ENCODE measurements at places on chromosomes 2 and 18.

- DNase-seq = no peak
Measured at GRCh38 chr2:15168116-15168515, 393.0 kb downstream of the NBAS start.

GRCh38 chr2:37631698-37632097, 39.7 kb downstream of the CDC42EP3 start:
- DNase-seq = no peak

DNA sequence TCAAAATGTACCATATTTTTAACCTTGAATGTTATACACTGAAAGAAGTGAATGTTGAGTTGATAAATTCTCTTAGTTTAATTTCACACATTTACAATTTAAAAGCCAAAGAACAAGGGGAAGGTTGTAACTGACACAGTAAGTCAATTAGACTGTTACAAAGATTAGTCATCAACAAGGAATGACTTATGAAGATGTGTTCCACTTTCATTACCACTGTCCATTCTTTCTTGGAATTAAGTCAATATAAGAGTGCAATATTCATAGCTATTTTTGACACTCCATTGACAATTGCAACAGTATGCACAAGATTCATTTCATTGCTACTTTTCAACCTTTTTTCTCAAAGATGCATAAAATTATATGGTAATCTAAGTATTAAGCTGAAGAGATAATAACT, 291.3 kb downstream of the RIT2 start:
- no peak for DNase-seq

GRCh38 chr2:202290970-202291369, 25.4 kb downstream of the NOP58 start:
- DNase-seq = no peak

GRCh38 chr2:2410987-2411386, 79.9 kb upstream of the MYT1L start:
- DNase-seq = no peak

GRCh38 chr2:233002829-233003657, 10.0 kb downstream of the NGEF start:
- DNase-seq = no peak

DNA sequence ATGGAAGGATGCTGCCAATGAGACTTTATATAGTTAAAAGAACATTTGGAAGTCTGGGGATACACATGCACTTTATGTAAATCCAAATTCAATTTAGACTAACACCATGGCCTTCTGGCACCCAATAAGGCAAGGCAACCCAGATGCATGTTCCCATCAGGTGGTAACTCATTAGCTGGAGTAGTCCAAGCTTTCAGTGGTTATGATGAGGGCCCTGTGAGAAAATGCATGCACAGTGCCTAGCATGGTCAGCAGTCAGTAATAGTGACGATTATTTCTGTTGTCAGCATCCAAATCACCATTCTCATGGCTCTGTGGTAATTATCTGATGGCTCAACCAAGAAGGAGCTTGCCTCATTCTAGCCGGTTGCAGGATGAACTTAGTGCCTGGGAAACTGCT, 70.3 kb upstream of the CTLA4 start:
- no peak for DNase-seq

GRCh38 chr2:235935773-235936172, 232.4 kb downstream of the GBX2 start:
- DNase-seq = no peak

DNA sequence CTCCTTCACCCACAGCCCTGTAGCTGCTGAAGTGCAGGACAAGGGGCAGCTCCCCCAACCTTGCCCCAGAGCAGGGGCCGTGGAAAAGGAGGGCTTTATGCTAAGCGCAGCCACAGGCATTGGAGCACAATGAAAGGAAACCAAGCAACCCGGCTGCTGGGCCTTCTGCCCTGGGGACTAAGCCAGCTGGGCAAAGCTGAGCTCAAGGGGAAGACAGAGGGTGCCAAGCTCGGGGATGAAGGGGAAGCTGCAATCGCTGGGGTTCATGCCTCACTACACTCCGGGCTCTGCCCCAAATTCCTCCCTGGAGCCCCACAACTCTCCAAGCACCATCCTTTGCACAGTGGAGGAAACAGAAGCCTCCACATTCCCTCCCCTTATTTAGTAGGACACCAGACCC, 12.4 kb downstream of the SFXN5 start:
- no peak for DNase-seq

DNA sequence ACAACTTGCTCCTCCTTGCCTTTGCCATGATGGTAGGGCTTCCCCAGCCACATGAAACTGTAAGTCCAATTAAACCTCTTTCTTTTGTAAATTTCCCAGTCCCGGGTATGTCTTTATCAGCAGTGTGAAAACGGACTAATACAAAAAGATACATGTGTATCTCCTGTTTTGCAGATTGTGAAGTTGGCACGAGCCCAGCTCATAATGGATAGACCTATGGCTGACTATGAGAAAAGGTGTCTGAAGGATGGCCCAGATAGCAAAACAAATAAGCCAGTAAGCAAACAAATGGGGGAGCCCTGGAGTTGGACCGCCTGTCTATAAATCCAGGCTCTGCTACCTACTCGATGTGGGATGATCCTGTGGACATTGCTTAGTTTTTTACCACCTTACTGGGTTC, 15.5 kb upstream of the PRKCE start:
- no peak for DNase-seq

- DNase-seq = no peak
Measured at GRCh38 chr2:237894396-237894979, 35.1 kb downstream of the RAMP1 start.

- no peak for DNase-seq
Measured at GRCh38 chr2:54459037-54459441, 2.9 kb downstream of the SPTBN1 start.

- DNase-seq = no peak
Measured at GRCh38 chr2:37838541-37839167, 86.4 kb upstream of the RMDN2 start.

DNA sequence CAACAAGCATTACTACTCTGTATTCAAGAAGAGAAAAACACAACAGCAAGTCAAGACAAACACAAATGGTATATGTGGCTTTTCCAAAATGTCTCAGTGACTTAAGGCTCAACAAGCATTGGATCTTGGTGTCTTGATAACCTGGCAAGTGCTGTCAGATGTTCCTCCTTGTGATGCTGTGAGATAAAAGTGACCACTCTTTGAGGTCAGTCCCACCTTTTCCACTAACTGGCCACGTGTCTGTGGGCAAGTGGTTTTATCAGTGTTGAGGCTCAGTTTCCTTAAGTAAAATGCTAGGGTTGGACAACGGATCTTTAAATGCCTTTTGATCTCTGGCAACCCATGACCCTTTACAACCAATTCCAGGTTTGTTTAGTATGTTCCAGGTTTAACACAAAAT, 98.7 kb downstream of the BCL2 start:
- DNase-seq = no peak

GRCh38 chr18:37006742-37007141, 177.8 kb downstream of the KIAA1328 start:
- DNase-seq = no peak

DNA sequence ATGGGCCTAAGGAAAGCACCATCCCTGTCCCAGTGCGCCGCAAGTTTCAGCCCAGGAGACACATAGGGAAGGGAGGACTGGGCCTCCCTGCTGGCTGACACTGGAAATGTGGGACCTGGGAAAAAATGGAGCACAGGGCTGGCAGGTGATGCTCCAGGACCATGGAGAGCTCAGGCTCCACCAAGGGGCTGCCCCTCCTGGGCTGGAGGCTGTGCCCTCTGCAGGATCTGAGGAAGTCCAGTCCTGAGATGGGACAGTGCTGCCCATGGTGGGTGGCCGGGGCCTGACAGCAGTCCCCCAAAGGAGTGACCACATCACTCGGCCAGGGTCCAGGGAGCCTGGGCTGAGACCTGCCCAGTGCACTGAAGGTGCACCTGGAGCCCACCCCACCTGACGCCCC, 108.6 kb upstream of the TEKT4 start:
- DNase-seq = no peak

GRCh38 chr18:9466846-9467245, 8.5 kb upstream of the RALBP1 start:
- no peak for DNase-seq

DNA sequence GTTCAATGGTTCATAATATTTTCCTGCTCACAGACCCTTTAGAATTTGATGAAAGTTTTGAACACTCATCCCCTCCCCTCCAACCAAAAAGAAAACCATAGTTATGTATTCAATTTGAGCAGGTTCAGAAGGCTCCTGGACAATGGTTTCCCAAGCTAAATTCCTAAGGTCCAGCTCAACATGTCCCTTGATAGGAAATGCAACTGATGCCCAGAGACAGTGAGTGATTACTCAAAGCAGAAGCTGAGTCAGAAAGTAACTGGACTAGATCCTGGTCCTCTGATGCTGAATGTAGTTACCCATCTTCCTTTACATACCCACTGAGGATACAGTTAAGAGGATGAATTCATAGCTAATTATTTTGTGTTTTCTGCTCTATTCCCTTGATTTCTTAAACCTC, 218.9 kb upstream of the NCKAP5 start:
- no peak for DNase-seq

DNA sequence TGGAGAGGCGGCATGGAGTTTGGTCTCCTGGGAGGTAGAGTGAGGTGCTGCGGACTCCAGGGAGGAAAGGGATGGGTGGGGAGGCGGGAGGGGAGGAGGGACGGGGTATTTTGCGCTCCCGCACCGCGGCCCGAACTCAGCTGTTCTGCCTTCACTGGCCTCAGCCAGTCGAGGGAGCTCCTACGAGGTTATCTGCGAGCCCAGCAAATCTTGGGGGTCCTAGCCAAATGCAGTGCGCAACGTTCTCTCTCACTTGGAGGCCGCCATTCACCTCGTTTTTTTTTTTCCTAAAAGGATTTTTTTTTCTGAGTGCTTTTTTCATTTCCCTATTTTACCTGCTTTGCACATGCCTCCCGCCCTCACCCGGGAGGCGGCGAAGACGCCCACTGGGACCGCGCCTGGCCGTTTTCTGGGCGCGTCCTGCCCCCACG, 877 bp upstream of the BCL2L11 start:
- peak; percentile 27 for DNase-seq

DNA sequence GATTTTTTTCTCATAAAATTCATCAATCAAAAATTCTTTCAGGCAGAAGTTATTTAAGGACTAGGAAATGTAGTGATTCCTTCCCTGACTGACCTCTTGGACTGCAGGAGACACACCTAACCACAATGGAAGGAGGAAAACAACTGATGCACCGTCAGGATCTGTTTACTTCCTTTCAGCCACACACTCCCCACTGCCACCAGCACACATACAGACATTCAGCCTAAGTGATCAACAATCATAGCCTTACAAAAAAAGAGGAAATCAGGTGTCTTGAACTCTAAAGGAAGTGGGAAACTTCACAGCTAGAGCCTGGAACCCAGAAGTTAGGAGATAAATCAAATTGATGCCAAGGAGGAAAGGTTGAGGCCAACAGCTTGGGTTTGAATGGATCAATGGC, 213.5 kb upstream of the ACVR2A start:
- no peak for DNase-seq

GRCh38 chr2:220708366-220708765, 863.7 kb downstream of the EPHA4 start:
- no peak for DNase-seq

- DNase-seq = no peak
Measured at GRCh38 chr2:227687189-227687588, 20.6 kb downstream of the SCYGR5 start.

GRCh38 chr2:20182241-20182931, 42.5 kb downstream of the SDC1 start:
- no peak for DNase-seq

- no peak for DNase-seq
Measured at GRCh38 chr2:181444654-181445053, 12.5 kb upstream of the ITGA4 start.

- DNase-seq = no peak
Measured at GRCh38 chr2:179354296-179354695, 89.7 kb upstream of the SESTD1 start.

- no peak for DNase-seq
Measured at GRCh38 chr18:74831571-74832250, 234.0 kb downstream of the ZNF407 start.

DNA sequence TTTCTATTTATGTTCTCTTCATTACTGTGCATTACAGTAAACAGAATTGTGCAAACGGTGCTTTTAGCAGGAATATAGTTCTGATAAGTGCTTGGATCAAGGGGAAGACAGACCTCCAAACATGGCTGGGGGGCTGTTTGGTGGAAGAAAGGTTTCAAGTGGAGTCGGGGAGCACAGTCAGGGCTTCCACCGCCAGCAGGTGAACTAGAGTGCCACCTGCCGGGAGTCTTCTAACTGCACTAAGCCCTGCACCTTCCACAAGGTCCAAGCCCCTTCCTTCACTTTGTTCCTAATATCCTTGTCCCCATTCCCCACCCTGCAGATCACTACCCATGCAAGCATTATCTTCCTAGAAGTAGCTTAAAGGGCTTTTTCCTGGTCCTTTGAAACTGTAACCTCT, 11.1 kb downstream of the ONECUT2 start:
- DNase-seq = no peak

GRCh38 chr18:39969803-39970494, 1985.1 kb upstream of the PIK3C3 start:
- no peak for DNase-seq

GRCh38 chr2:7450188-7450832, 533.1 kb downstream of the RNF144A start:
- DNase-seq = peak; percentile 40

DNA sequence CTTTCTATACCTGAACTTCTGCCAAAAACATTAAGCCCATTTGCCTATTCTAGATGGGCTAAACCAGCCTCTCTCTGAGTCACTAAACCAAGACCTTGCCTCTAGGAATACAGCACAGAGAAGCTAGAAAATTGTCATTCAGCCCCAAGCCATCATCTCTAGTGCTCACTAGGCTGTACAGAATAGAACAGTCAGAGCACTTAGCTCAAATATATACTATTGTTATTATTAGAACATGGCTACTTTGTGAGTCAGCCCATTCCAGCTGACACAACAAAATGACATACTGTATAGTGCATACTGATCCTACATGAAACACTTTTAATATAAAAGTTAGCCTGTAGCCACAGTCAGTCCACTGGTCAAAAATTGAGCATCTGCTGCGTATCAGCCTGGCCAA, 418.8 kb downstream of the NRXN1 start:
- no peak for DNase-seq

DNA sequence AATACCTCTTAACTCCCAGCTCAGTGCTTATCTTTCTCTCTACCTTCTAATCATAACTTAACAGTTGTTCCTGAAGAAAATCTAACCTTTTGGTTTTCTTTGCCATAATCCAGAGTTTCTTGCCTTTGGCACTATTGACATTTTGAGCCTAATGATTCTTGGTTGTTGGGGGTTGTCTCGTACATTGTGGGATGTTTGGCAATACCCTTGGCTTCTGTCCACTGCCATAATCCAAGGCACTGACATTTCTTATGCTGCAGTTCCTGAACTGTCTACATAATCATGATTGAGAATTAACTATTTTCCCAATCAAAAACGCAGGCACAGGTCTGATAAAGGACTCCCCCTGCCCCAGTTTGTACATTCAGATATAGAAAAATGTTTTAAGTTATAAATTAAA, 203.2 kb upstream of the MEX3C start:
- no peak for DNase-seq

GRCh38 chr2:33497221-33497650, 20.8 kb downstream of the RASGRP3 start:
- no peak for DNase-seq

All from stimulated activated CD4-positive, alpha-beta T cell treated with anti-CD3 and anti-CD28 coated beads, Interleukin-4, amount 100 ng/mL, for 1 hour (primary cell).